ENCODE measurements at places on chromosomes 4 and X. TPM values are rescaled to one million over a fixed set of nuclear protein-coding genes. Genes with fewer than 3 reads are reported as not detected.

DNA sequence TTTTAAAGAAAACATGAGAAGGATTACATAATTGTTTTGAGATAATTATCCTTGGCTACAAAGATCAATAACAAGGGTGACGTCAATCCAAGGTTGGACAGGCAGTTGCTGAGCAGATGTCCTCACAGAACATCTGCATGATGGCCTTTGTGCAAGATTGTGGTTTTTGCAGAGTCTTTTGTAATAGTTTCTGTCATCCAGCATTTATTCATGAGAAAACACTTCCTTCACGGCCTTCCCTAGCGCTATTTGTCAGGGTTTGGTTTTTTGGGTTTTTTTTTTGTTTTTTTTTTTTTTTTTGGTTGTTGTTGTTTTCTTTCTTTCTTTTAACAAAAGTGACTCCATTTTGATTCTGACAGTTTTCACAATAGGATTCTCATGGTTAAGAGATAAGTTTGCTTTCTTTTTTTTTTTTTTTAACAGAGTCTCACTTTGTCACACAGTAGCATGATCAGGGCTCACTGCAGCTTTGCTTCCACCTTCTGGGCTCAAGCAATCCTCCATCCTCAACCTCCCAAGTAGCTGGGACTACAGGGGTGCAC lies 31.5 kb upstream of the ELF2 start:
- peak overlapping the region; percentile 62 for H3K27ac ChIP-seq
- H3K27me3 ChIP-seq = no peaks in the 10 kb centered on the region
- no peaks in the 10 kb centered on the region for H3K36me3 ChIP-seq
- DNase-seq = no peak

POU4F2 gene
- total RNA-seq = not detected

SASH3 gene
- 176 TPM for total RNA-seq

TASL gene
- 8.0 TPM for total RNA-seq

GRCh38 chrX:87518504-87518903 lies 902 bp downstream of the KLHL4 start:
- DNase-seq = no peak
- no peaks in the 10 kb centered on the region for H3K4me1 ChIP-seq
- no peaks in the 10 kb centered on the region for H3K27me3 ChIP-seq
- H3K27ac ChIP-seq = no peak overlapping the region

PRR32 gene
- not detected for total RNA-seq

DNA sequence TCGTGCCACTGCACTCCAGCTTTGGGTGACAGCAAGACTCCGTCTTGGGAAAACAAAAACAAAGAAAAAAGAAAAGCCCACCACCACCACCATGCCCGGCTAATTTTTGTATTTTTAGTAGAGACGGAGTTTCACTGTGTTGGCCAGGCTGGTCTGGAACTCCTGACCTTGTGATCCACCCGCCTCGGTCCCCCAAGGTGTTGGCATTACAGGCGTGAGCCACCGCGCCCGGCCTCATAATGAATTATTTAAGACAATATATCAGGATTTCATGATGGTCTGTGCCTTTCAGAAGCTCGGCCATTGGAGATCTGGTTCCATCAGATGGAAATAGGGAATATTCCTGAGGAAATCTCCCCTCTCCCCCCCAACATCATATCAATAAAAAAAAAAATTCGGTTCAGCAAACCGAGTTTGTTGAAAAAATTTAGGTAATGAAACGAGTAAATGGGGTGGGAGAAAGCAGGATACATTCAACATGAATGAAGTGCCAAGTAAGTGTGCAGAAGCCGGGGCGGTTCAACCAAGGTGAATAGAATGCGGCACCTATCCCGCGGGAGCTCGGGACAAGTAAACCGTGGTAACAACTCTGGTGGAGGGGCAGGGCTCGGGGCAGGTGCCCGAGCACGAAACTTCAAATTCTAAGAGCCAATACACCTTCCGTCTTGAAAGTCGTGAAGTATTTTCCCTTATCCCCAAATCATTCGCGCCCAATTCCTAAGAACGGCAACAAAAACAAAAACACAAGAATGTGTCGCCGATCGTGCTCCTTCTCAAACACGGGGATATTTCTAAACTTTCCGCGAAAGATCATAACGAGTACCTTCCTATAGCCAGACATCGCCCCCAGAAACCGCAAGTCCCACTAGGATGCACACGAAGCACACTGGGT lies 773 bp upstream of the TXLNG start:
- H3K4me3 ChIP-seq = peak overlapping the region; percentile 64
- peaks cover 23% of the 10 kb centered on the region for H3K27me3 ChIP-seq

DNA sequence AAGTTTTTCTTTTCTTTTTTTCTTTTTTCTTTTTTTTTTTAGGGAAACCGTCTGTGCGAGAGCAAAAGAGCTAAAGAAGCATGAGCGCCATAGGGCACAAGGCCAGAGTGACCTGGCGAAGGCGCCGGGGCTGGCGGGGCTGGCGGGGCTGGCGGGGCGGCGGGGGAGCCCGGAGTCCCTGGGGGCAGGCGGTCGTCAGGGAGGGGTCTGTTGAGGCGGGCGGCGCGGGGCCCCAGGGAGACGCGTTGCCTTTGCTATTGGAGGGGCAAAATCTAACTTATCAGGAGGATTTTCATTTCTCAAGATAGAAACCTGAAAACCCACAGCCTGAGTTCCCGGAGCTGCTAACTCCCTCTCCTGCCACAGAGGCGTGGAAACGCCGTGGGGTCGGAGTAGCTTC lies 135.6 kb upstream of the SMAD1 start:
- H3K36me3 ChIP-seq = no peaks in the 10 kb centered on the region
- H3K4me1 ChIP-seq = no peaks in the 10 kb centered on the region
- DNase-seq = no peak
- H3K4me3 ChIP-seq = no peak overlapping the region
- no peaks in the 10 kb centered on the region for H3K27me3 ChIP-seq
- no peak overlapping the region for H3K27ac ChIP-seq

- H3K36me3 ChIP-seq = no peaks in the 10 kb centered on the region
- no peak for DNase-seq
- no peak overlapping the region for H3K27ac ChIP-seq
- H3K4me3 ChIP-seq = no peak overlapping the region
- no peaks in the 10 kb centered on the region for H3K27me3 ChIP-seq
Observed at GRCh38 chrX:110851780-110852179, 56.2 kb upstream of the CHRDL1 start.

DNA sequence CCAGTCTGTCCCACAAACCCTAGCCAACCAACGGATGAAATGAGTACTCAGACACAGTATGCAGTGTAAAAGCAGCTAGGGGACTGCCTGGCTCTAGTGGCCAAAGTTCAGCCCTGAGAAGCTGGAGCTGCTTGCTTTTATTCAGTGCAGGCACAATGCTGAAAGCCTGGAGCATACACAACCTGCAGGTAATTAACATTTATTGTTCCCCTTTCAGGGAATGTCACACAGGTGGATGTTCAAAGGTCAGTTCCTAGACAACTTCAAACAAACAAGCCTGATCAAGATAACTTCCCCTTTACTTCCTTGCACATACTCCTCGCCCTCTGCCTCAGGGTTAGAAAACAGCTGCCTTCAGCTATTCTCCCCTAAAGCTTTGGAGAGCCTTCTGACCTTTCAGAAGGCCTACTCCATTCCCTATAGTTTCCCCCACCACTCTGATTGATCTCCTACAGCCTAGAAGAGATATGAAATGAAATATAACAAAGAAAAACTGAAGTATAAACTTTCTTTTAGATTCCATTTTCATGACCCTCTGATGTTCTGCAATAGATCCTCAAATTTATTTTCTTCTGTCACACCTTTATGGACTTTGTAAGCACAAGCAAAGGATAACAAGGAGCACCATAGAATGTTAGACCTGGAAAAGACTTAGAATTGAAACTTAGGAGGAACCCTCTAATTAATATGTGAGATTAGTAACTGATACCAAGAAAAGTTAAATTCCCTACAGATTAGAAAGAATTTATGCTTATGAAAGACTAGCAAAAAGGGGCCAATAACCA lies 6.8 kb upstream of the DCAF8L1 start:
- no peaks in the 10 kb centered on the region for H3K27me3 ChIP-seq
- DNase-seq = no peak
- no peaks in the 10 kb centered on the region for H3K4me1 ChIP-seq

GRCh38 chrX:16120431-16120830 lies 2.9 kb upstream of the GRPR start:
- no peak overlapping the region for H3K27ac ChIP-seq
- no peaks in the 10 kb centered on the region for H3K4me1 ChIP-seq
- H3K4me3 ChIP-seq = no peak overlapping the region
- no peaks in the 10 kb centered on the region for H3K27me3 ChIP-seq
- no peaks in the 10 kb centered on the region for H3K36me3 ChIP-seq

RHOXF2 gene
- total RNA-seq = not detected

GRCh38 chr4:83589279-83589678 lies 53.4 kb downstream of the GPAT3 start:
- H3K4me3 ChIP-seq = no peak overlapping the region
- H3K27me3 ChIP-seq = no peaks in the 10 kb centered on the region
- H3K4me1 ChIP-seq = no peaks in the 10 kb centered on the region
- DNase-seq = no peak
- H3K36me3 ChIP-seq = no peaks in the 10 kb centered on the region
- no peak overlapping the region for H3K27ac ChIP-seq

MFAP3L gene
- total RNA-seq = 0.80 TPM

- no peak overlapping the region for H3K27ac ChIP-seq
- no peaks in the 10 kb centered on the region for H3K27me3 ChIP-seq
- no peak overlapping the region for H3K4me3 ChIP-seq
- DNase-seq = no peak
- no peaks in the 10 kb centered on the region for H3K4me1 ChIP-seq
- no peaks in the 10 kb centered on the region for H3K36me3 ChIP-seq
Observed at GRCh38 chr4:168995537-168996295, 14.3 kb downstream of the CBR4 start.

TTC29 gene
- 0.09 TPM for total RNA-seq

GRCh38 chrX:154986826-154987575 lies 35.5 kb downstream of the F8 start:
- DNase-seq = no peak
- H3K27ac ChIP-seq = no peak overlapping the region
- H3K4me1 ChIP-seq = no peaks in the 10 kb centered on the region
- H3K4me3 ChIP-seq = no peak overlapping the region
- H3K27me3 ChIP-seq = no peaks in the 10 kb centered on the region
- no peaks in the 10 kb centered on the region for H3K36me3 ChIP-seq

KCTD8 gene
- total RNA-seq = not detected

SLC10A6 gene
- 0.05 TPM for total RNA-seq

GRCh38 chrX:86023811-86024210 lies 23.5 kb downstream of the CHM start:
- no peak for DNase-seq
- H3K4me1 ChIP-seq = no peaks in the 10 kb centered on the region
- no peak overlapping the region for H3K27ac ChIP-seq
- no peaks in the 10 kb centered on the region for H3K27me3 ChIP-seq

CTAG1A gene
- not detected for total RNA-seq

GRCh38 chr4:91092398-91092980 lies 965.3 kb downstream of the CCSER1 start:
- no peaks in the 10 kb centered on the region for H3K36me3 ChIP-seq
- no peak for DNase-seq
- no peak overlapping the region for H3K27ac ChIP-seq

DNA sequence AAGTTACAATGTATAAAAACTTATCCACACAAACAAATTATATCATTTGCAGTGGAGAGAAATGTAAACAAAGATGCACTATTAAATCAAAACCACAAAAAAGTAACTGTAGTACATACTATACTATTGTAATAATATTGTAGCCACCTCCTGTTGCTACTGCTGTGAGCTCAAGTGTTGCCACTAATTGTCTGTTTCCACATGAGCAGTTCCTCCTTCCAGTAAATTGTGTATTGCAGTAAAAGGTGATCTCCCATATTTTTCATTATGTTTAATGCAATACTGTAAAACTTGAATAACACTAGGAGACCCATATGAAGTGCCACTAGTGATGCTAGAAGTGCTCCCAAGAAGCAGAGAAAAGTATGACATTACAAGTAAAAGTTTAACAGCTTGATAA lies 11.7 kb downstream of the LIN54 start:
- no peak overlapping the region for H3K27ac ChIP-seq
- H3K27me3 ChIP-seq = no peaks in the 10 kb centered on the region
- no peaks in the 10 kb centered on the region for H3K36me3 ChIP-seq

DNA sequence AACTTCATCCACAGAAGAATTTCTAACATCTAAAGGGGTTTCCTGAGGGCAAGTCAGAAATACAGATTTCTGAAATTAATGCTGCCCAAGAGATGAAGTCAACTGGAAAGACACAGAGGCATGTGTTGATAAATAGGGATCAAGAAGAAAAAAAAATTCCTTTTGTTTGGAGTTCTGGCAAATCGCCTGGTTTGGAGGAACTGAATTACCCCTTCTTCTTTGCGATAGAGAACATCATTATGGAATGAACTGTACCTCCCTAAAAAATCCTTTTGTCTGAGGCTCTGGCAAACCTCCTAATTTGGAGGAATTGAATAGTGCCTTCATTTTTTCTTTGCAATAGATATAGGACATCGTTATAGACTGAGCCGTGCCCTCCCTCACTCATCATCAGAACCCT lies 200.9 kb downstream of the DHRSX start:
- H3K27ac ChIP-seq = no peak overlapping the region
- H3K27me3 ChIP-seq = no peaks in the 10 kb centered on the region
- no peak for DNase-seq
- no peak overlapping the region for H3K4me3 ChIP-seq

- H3K36me3 ChIP-seq = no peaks in the 10 kb centered on the region
- H3K27me3 ChIP-seq = no peaks in the 10 kb centered on the region
Observed at GRCh38 chr4:185312699-185313098, 83.0 kb downstream of the LRP2BP start.

DNA sequence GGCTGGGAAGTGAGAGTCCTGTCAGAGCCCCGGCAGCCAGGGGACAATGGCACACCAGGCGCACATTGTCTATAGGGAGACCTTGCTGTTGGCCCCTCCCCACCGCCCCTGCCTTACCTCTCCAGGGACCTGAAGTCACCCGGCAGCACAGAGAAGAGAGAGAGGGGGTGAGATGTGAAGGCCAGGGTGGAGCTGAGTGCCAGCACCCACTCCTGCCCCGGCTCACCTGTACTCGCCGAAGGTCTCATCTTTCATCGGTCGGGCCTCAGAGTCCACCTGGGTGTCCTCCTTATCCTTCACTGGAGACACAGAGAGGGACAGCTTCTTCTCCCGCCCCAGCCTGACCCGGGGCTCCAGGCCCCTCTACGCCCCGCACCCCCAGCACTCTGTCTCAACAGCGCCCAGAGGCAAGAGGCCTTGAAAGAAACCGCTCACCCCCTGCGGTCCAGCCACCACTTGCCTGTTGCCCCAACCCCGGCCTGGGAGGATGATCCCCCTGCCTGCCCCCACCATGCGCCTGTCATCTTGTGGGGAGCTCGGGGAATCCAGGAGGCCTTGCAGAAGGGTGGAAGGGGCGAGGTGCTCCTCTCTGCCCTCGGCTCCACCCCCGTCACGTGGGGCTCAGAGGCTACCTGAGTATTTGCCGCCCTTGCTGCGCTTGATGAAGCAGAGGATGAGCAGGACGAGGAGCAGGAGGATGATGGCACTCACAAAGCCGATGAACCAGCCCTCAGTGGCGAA lies 22.6 kb downstream of the L1CAM start:
- H3K4me3 ChIP-seq = no peak overlapping the region
- no peak for DNase-seq
- no peaks in the 10 kb centered on the region for H3K36me3 ChIP-seq
- no peaks in the 10 kb centered on the region for H3K27me3 ChIP-seq
- no peak overlapping the region for H3K27ac ChIP-seq

RS1 gene
- 0.05 TPM for total RNA-seq

BCORL1 gene
- total RNA-seq = 1.0 TPM

GRCh38 chr4:40173470-40173875 lies 23.4 kb upstream of the RHOH start:
- no peak for DNase-seq
- H3K27me3 ChIP-seq = no peaks in the 10 kb centered on the region
- H3K4me1 ChIP-seq = peaks cover 2% of the 10 kb centered on the region
- H3K4me3 ChIP-seq = no peak overlapping the region
- no peak overlapping the region for H3K27ac ChIP-seq

SLIT2 gene
- total RNA-seq = 2.8 TPM

Measured in thymus (tissue), 14 donors.